ENCODE measurements at places on chromosomes 13 and 19.

DNA sequence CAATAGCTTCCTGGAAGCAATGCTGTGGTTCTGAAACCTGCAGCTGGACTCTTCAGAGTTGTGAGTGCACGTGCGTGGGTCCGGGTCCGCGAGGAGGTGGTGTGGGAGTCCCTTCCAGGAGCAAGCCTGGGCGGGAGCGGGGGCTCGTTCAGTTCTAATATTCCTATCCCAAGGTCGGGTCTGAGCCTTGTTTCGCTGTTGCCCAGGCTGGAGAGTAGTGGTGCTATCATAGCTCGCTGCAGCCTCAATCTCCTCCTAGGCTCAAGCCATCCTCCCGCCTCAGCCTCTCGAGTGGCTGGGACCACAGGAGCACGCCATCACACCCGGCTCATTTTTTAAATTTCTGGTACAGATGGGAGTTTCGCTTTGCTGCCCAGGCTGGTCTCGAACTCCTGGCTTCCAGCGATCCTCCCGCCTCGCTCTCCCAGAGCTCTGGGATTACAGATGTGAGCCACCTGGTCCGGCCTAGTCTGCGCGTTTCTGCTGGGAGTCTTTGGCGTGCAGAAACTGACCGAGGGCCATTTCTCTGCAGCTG is 625 bp downstream of the ZFP82 start:
- DNase-seq, result no peak

GRCh38 chr13:23427881-23428528 is 5.5 kb downstream of the SACS start:
- DNase-seq, result no peak

GRCh38 chr13:51478418-51479198 is 25.8 kb upstream of the INTS6 start:
- no peak for DNase-seq

GRCh38 chr13:30829145-30829832 is 76.8 kb upstream of the MEDAG start:
- DNase-seq, result no peak

DNA sequence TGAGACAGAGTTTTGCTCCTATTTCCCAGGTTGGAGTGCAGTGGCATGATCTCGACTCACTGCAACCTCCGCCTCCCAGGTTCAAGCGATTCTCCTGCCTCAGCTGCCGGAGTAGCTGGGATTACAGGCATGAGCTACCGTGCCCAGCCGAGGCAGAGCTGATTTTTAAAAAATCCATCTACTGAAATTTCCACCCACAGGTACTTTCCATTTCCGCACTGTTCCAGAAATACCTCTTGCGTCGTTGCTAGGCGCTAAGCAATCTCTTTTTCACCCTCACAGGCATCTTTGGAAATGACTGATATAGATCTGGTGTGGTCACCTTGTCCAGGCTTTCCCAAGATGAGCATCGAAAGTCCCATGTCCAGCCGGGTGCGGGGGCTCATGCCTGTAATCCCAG is 9.4 kb downstream of the TMEM38A start:
- DNase-seq, result no peak

- DNase-seq, result no peak
These were observed 107.1 kb downstream of the UBL3 start for GRCh38 chr13:29743201-29743786.

- no peak for DNase-seq
These were observed 1531.7 kb upstream of the SPRY2 start for GRCh38 chr13:81872581-81872980.

DNA sequence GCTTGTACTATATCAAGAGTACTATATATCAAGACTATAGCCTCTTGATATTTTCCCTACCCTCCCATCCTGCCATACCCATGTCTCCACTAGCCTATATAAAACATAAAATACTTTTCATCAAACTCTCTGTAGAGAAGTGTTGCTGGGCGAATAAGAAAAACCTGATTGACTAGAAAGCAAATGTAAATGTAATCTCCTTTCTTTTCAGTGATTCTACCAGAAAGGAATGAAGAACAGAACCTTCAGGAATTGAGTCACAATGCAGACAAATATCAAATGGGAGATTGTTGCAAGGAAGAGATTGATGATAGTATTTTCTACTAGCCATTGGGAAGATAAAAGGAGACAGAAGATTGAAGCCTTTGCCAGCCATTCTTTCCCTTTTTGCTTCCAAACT is 89.2 kb downstream of the KCNRG start:
- DNase-seq, result no peak

DNA sequence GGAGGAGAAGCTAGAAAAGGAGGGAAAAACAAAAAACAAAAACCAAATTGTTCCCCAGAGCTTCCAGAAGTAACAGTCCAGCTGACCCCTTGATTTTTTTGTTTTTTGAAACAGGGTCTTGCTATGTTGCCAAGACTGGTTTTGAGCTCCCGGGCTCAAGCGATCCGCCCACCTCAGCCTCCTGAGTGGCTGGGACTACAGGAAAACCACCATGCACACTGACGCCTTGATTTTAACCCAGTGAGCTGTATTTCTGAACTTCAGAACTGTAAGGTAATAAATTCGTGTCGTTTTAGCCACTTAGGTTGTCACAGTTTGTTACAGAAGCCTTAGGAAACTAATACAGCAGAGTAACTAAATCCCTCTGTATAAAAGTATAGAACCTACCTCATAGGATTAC is 1.1 kb upstream of the NEK3 start:
- DNase-seq, result no peak

DNA sequence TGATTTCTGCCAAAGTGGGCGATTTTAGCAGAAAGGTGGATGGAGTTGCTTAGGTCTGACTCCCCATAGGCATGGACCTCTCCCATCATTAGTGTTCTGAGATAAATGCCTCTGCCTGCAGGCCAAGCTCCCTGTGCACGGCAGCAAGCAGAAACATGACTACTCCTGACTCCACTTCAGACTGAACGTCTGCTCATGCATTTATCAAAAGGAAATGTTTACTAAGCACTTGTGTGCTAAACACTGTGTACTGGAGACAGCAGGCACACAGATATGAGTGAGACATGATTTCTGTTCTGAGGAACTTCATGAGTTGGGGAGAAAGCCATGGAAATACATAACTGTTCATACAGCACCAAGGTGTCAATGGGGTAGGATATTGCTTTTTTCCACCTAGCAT is 149.6 kb downstream of the MIPEP start:
- DNase-seq, result no peak

DNA sequence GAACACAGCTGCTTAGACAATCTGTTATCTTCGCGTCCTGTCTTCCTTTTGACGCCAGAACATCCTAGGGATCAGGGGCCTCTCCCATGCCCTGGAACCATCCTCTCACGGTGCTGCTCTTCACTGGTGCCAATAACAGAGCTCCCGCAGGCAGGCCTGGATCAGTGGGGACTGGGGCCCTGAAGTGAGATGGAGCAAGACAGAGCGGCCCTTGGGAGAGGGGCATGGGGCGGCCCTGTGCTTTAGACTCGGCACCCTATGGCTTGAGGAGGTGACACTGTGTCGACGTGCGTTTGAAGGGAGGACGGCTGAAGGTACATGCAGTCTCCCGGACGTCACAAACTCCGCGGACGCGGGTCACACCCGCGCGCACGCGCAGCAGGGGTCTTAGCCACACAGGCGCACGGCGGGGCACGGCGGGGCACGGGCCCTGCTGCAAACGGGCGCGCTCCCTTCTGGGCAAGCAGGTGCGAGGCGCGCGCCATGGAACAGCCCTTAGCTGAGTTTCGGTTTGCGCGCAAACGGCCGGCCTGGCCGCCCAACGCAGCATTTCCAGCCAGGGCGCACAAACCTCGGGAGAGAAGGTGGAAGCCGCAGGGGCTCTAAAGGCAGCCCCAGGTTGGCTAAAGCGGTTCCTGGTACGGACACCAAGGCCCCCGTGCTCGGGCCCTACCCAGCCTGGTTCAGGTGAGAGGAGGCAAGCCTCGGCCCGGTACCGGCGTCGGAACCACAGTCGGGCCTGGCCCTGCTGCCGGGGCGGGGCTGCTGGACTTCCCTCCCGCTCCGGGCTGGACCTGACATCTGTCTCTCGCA is 16.5 kb upstream of the RNF17 start:
- no peak for DNase-seq

DNA sequence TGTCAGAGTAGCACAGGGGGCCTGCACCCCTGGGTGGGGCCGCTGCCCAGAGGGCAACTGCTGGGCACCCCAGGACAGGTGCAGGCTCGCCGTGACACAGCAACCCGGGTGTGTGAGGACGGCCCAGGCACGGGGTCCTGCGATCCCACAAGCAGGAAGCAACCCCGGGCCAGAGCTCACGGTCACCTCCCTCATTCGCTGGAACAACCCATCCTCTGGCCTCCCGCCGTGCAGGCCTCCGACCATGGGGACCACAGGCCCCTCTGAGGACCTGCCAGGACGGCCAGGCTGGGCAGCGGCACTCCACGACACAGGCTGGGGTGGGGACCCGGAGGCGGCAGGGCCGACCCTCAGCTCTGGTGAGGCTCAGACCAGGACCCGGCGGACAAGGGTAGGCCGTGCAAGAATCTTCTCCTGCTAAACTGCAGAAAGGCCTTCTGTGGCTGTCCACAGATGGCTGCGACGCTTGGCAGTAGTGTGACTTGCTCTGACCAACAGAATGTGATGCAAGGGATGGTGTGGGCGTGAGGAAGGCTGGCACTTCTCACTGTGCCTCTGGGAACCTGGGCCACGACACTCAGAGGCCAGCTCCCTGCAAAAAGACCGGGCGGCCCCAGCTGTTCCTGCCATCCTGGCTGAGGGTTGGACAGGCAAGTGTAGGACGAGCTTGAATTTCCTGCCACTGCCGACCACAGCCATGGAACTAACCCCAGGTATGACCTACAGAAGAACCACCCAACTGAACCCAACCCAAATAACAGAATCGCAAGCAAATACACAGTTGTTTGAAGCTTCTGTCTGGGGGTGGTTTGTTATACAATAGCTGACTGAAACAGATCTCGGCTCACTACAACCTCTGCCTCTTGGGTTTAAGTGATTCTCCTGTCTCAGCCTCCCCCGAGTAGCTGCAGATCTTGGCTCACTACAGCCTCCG is 26.5 kb downstream of the PIP5K1C start:
- DNase-seq, result no peak

DNA sequence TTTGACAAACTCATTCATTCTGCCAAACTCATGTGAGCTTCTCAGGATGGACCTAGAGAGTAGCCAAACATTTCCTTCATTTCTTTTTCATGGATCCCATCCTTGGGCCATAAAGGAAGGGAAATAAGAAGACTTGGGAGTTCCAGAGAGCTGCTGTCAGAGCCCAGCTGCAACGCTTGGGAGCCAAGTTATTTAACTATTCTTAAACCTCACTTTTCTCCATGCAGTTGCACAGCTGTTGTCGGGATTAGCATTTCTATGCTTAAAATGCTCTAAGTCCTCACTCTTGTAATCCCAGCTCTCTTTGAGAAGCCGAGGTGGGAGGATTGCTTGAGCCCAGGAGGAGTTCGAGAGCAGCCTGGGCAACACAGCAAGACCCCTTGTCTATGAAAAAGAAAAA is 11.7 kb upstream of the CASP14 start:
- no peak for DNase-seq

DNA sequence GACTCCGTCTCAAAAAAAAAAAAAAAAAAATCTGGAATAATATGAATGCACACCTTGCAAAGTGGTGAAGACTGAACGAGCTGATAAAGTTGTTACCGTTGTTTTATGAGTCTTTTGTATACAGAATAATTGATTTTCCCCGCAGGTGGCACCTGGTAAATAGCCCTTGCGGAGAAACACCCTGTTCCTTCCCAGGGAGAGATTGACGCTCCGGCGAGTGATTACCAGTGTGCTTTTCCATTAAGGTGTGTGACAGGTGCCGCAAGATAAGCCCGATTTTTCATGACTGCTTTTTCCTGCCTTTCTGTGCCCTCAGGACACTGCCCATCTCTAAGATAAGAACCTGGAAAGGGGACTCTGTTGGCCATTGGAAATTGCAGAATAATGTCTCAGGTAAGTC is 943 bp downstream of the ZNF302 start:
- DNase-seq, result no peak

DNA sequence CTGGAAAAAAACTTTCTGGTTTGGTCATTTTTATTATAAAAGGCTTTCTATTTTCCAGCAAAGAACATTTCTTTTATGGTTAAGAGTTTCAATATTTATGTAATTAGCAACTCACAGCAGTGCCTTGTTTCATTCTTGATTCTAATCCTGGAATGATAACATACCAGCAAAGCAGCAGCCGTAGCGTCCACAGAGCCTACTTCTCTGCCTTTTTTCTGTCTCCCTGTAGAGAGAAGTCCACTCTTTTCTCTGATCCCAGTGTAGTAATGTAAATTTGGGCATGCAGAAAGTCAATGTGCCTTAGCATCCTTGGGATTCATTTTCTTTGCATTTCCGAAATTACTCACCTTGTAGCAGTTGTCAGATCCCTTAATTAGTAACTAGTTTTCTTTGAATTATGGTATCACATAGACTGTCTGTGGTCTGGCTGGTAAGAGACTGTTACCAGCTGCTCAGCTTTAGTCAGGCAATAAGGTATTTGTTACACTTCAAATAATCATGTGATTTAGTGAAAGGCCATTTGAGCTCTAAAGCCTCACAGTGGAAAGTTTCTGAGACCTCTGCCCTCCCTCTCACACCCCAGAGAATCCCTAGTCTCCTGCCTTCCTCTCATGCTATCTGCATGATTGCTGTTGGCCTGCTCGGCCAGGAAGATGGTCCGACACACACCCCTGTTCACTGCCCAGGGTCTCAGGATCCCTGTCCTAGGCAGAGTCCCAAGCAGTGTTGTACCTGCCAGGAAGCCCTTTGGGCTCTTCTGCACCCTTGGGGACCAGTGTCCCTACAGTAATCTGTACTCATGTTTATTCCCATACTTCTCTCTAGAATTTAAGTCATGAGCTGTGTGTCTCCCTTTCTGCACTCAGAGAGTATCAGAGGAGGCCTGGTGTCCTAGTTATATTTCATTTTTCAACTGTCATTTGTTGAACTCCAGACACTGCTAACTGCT is 86.3 kb downstream of the LRCH1 start:
- DNase-seq, result no peak

GRCh38 chr19:39038098-39038497 is 5.7 kb upstream of the FBXO27 start:
- DNase-seq, result no peak

DNA sequence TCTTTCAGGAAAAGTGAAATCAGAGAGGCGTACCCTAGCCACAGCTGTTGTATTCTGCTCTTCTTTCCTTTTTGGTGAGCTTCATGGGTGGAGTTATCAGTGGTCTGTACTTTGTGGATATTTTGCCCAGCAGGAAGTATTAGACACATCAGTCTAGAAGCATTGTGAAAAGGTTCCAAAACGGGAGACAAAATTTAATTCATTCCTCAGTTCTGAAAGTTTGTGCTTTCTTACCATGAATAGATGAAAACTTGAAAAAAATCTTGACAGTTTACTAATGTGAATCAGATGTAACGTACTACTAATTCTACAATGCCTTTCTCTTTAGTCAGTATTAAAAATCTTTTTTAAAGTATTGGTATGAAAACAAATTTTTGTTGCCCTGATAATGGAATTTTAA is 116.8 kb downstream of the DNAJC3 start:
- no peak for DNase-seq

DNA sequence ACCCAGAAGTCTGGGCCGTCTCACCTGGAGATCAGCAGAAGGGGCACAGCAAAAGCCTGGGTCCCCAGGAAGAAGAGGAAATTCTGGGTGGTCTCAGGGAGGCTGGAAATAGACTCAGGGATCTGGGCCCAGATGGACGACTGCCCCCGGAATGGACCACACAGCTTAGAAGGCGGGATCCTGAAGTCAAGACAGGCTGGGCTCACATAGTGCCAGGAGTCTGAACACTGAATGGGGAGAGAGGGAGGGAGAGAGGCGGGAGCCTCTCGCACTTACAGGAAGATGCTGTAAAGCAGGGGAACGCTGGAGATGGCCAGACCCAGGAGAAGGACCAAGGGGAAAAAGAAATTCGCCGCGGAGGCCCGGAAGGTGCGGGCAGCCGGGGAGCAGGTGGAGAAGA is 1.3 kb upstream of the LENG1 start:
- DNase-seq, result no peak

- DNase-seq, result no peak
These were observed 5.6 kb downstream of the PPP1R15A start for GRCh38 chr19:48877855-48878195.
